ENCODE measurements at places on chromosomes 16 and 17. TPM values are rescaled to one million over a fixed set of nuclear protein-coding genes. Genes with fewer than 3 reads are reported as not detected.

- peak within 1 kb of the TSS; percentile 50 for H3K4me3 ChIP-seq
- DNase-seq: peak; percentile 61
- H3K27ac ChIP-seq: no peak within 1 kb of the TSS
- no peaks in the 10 kb centered on the region for H3K36me3 ChIP-seq
- no peaks in the 10 kb centered on the region for H3K27me3 ChIP-seq
Measured at GRCh38 chr17:47850692-47851573, at the start of gene SP6. TSS of gene SP6 (minus strand) at chr17:47851163. CDS start at chr17:47848429, 2,734 bp downstream.

DNA sequence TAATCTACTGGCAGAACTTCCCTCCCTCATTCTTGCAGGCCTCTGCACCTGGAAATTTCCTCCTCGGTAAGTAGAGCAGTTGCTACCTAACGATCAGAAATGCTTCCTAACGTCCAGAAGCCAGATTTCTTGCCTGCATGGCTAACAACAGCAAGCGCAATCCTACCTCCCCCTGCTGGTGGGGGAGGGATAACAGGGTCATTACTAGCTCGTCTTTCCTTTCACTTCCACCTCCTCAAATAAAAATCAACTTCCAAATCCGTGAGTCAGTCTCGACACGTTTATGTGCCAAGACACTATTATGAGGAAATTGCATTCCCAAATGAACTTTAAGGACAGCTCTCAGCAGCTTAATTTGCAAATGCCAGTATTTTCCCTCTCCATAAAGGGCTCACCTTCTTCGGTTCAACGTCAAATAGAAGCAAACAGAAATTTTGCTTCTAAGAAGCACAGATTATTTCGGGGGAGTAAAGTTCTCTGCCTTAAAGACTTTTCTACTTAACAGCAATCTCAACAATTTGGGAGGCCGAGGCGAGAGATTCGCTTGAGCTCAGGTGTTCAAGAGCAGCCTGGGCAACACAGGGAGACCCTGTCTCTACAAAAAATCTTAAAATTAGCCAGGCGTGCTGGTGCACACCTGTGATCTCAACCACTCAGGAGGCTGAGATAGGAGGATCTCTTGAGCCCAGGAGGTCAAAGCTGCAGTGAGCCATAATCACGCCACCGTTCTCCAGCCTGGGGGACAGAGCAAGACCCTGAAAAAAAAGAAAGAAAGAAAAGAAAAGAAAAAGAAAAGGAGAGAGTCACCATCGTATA, 188.6 kb upstream of the PSMD7 start:
- no peak overlapping the region for H3K27ac ChIP-seq
- H3K36me3 ChIP-seq: no peaks in the 10 kb centered on the region
- H3K27me3 ChIP-seq: no peaks in the 10 kb centered on the region
- no peaks in the 10 kb centered on the region for H3K4me1 ChIP-seq

DNA sequence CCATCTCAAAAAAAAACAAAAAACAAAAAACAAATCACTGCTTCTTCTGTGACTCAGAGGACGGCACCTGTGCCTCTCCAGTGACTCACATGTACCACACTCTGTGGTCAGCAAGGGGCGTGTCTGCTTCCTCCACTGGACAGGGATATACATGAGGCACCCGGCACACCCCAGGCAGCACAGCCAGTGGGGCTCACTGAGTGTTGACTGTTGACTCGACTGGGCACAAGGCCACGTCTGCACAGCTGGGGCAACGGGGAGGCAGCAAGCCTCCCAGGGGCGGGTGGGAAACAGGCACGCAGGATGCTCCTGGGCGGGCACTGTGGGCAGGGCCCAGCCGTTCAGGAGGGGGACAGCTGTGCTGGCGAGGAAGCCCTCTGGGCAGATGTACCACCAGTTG, 64.1 kb downstream of the TIMM22 start:
- peak; percentile 90 for DNase-seq
- peaks cover 6% of the 10 kb centered on the region for H3K4me1 ChIP-seq
- H3K27ac ChIP-seq: peak overlapping the region; percentile 63
- no peaks in the 10 kb centered on the region for H3K27me3 ChIP-seq

GRCh38 chr17:69692171-69692570, 277.7 kb downstream of the MAP2K6 start:
- H3K36me3 ChIP-seq: no peaks in the 10 kb centered on the region
- no peak for DNase-seq
- no peak overlapping the region for H3K27ac ChIP-seq
- peaks cover 7% of the 10 kb centered on the region for H3K4me1 ChIP-seq
- no peaks in the 10 kb centered on the region for H3K27me3 ChIP-seq

DNA sequence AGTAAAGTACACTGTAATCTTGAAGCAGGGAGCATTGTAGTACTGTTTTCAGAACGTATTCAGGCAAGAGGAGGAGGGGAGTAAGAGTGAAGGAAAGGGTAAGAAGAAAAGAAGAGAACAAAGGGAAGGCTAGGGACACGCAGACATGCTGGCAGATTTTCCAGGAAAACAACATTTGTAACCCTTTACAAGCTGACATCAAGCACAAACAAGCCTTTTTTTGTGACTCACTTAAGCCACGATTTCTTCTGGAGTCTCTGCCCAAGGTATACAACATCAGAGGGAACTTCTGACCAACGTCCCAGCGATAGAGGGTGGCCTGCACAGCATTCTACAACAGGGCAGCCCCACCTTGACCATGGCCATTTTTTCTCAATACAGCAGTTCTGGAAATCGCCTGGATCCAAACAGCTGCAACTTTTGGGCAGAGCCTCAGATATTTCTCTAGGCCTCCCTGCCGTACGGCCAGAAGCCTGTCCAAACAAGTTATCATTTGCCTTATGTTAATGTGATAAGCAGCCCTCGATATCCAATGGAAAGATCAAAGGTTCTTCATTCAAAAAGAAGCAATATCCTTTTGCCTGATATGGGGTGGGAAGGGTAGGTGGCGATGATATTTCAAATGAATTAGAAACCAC, 247.3 kb downstream of the ZFHX3 start:
- H3K4me1 ChIP-seq: no peaks in the 10 kb centered on the region
- H3K36me3 ChIP-seq: peaks cover 3% of the 10 kb centered on the region
- DNase-seq: no peak

- no peaks in the 10 kb centered on the region for H3K27me3 ChIP-seq
- DNase-seq: peak; percentile 22
- peaks cover 53% of the 10 kb centered on the region for H3K36me3 ChIP-seq
- H3K27ac ChIP-seq: peak overlapping the region; percentile 84
- peaks cover 90% of the 10 kb centered on the region for H3K4me1 ChIP-seq
- peak overlapping the region; percentile 13 for H3K4me3 ChIP-seq
Measured at GRCh38 chr17:4601326-4601725, 17.0 kb downstream of the SMTNL2 start.

GRCh38 chr16:81484908-81485624, 40.5 kb downstream of the CMIP start:
- no peaks in the 10 kb centered on the region for H3K36me3 ChIP-seq
- H3K27me3 ChIP-seq: no peaks in the 10 kb centered on the region
- no peak for DNase-seq
- no peak overlapping the region for H3K27ac ChIP-seq
- H3K4me1 ChIP-seq: no peaks in the 10 kb centered on the region
- no peak overlapping the region for H3K4me3 ChIP-seq

DNA sequence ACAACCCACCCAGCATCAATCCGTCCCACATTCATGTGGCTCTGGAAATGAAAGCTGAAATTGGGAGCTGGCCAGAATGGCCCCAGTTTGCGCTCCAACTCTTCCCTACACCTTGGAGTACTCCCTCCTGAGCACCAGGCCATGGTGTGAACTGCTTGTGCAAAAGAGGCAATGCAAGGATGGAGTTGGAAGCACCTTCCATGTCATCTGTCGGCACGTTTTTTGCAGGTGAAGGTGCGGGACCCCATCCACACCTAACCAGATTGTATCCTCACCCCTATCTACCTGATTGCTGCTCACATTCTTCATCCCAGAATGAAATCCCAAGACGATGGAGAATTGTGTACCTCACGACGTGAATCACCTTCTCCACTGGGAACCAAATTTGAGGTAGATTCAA, 136.6 kb upstream of the WSB1 start:
- no peak overlapping the region for H3K4me3 ChIP-seq
- no peaks in the 10 kb centered on the region for H3K4me1 ChIP-seq
- H3K36me3 ChIP-seq: no peaks in the 10 kb centered on the region

The SKAP1 gene
- 1.0 TPM for total RNA-seq

The ALOX15B gene
- not detected for total RNA-seq

The ATAD5 gene
- total RNA-seq: 0.19 TPM
